Upper lobe of left lung (tissue), 6 donors: ENCODE measurements at places on chromosomes 12 and 14.

- DNase-seq = peak; percentile 76
Measured at GRCh38 chr12:124388679-124389137, 93.8 kb downstream of the RFLNA start.

GRCh38 chr14:93999573-93999972 is 2.5 kb downstream of the CCDC197 start:
- no peak for DNase-seq

DNA sequence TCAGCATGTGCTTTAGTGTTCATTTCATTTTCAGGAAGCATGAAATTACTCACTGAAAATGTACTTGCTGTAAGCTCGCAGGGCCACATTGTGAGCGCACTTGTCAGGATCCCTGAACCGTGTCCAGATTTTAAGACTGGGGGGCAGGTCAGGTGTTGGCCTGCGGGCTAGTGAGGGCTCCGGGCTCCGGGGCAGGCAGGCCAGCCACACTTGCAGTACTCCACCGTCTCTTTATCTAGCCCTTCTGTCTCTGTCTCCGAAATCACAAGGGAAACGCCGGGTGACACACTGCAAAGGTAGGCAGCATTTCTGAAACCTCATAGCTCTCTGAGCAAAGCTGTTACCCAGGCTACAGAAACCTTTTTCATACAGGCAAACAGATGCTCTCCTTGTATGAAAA is 98.7 kb downstream of the EML1 start:
- peak; percentile 41 for DNase-seq

GRCh38 chr14:35506927-35507326 is 27.0 kb upstream of the INSM2 start:
- DNase-seq = no peak

- peak; percentile 60 for DNase-seq
Measured at GRCh38 chr14:104665657-104666522, 23.5 kb upstream of the INF2 start.

DNA sequence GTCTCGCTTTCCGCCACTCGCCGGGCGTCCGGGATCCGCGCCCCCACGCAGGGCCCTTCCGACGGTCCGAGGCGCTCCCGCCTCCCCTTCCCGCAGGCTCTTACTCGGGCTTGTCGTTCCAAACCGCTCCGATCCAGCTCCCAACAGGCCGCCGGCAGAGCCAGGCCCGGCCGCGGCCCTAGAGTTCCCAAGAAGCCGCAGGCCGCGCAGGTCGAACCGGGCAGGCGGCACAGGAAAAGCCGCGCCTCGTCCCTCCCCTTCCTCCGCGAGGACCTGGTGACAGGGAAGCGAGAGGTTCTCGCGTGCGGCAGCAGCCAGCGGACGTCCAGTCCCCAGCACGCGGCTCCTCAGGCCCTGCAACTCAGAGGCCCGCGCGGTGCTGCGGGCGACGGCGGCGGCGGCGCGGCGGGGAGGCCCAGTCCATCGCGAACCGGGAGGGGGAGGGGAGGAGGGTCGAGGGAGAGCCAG is 272 bp downstream of the HECTD1 start:
- DNase-seq = no peak

GRCh38 chr12:66199141-66199540 is 10.1 kb downstream of the IRAK3 start:
- DNase-seq = no peak

- peak; percentile 78 for DNase-seq
Measured at GRCh38 chr12:132204063-132204792, 60.0 kb downstream of the NOC4L start.

DNA sequence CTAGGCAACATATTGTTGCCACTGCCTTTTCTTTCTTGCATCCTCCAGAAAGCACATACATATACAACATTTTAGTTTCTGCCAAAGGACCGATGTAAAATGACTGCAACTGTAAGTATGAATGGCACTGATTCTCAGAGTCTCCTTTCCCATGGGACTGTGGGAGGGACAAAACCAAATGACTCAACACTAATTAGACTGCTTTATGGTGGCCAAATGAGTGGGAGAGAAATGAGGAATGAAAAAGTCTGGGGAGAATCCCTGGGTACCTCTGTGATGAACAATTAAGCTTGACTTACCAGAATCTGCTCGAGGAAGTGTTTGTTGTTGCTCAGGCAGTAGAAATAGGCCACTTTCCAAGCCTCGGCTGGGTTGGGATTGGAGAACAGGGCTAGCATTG is 10.1 kb downstream of the ZFYVE26 start:
- DNase-seq = no peak

GRCh38 chr12:93521225-93522080 is 51.0 kb upstream of the SOCS2 start:
- no peak for DNase-seq

- no peak for DNase-seq
Measured at GRCh38 chr12:110998165-110998564, 77.8 kb upstream of the MYL2 start.

- DNase-seq = no peak
Measured at GRCh38 chr12:84638811-84639368, 273.7 kb downstream of the SLC6A15 start.

- DNase-seq = no peak
Measured at GRCh38 chr14:22892488-22892887, 9.5 kb downstream of the REM2 start.

- no peak for DNase-seq
Measured at GRCh38 chr14:92647797-92648279, 100.6 kb downstream of the LGMN start.

DNA sequence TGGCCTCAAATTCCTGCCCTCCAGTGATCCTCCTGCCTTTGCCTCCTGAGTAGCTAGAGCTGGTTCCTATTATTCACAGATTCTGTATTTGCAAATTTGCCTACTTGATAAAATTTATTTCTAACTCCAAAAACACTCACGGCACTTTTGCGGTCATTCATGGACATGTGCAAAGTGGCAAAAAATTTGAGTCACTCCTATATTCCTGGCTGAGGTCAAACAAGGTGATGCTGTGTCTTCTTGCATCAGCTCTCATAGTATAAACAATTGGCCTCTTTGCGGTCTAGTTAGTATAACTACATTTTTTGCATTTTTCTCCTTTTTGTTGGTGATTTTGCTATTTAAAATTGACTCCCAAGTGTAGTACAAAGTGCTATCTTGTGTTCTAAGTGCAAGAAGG is 24.7 kb downstream of the ATF1 start:
- DNase-seq = no peak

GRCh38 chr14:99986396-99986795 is 78.8 kb upstream of the EVL start:
- DNase-seq = no peak

GRCh38 chr12:23055004-23055403 is 430.0 kb downstream of the ETNK1 start:
- DNase-seq = no peak

DNA sequence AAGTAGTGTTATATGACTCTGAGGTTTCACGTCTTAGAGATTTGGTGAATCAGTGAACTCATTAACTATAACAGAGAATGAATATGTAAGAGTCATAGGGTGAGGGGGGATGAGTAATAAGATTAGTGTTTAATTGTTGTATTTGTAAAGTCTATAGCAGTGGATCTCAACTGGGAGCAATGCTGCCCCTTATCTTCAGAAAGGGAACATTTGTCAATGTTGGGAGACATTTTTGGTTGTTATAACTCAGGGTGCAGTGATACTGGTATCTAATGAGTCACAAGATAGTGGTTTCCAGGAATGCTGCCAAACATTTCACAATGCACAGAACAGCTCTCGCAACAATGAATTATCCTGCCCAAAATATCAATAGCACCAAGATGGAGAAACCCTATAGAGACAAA is 1193.7 kb downstream of the GALC start:
- DNase-seq = no peak

GRCh38 chr12:632102-632696 is 31.0 kb downstream of the NINJ2 start:
- peak; percentile 66 for DNase-seq

- DNase-seq = no peak
Measured at GRCh38 chr12:26524862-26525465, 308.0 kb downstream of the ITPR2 start.
